ENCODE measurements at places on chromosomes 16 and 17.
A peak's percentile ranks its signal among the peaks of the same experiment; 100 is the strongest.

DNA sequence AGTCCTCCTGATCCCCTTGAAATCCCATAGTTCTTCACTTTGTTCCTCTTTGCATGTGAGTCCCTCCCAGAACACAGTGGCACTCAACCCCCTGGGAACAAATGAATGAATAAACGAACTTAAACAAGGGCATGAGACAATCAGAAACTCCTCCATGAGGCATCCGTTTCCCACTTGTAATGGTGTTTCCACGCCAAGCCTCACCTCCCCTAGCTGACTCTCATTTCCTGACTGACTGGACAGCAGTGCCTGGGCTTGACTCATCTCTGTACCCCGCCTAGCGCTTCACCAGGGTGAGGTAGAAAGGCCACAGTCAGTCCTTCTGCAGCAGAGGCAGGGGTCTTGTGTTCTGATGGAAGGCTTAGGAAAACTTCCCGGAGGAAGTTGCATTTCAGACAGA, 14.2 kb downstream of the KIF1C start:
- DNase-seq: no peak

DNA sequence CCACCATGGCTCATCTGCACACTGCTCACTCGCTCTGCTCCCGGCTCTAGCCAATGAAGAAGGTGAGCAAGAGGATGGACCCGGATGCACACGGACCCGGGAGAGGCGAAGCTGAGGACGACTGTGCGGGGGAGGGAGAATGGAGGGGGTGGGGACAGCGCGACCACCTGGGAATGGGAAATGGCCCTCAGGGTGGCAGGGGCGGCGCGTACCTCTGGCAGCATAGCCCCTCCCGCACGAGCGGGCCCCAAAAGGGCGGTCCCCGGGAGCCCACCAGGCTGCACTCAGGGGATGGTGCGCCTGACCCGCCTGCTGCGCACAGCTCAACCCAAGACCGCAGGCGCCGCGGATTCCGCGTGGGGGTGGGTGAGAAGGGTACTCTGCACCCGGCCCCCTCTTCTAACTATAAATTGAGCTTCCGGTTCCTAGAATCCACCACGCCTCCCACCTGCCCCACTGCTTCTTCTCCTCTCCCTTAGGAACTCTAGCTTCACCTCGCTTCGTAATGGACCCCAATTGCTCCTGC, 6.1 kb downstream of the MT1H start:
- no peak for DNase-seq

DNA sequence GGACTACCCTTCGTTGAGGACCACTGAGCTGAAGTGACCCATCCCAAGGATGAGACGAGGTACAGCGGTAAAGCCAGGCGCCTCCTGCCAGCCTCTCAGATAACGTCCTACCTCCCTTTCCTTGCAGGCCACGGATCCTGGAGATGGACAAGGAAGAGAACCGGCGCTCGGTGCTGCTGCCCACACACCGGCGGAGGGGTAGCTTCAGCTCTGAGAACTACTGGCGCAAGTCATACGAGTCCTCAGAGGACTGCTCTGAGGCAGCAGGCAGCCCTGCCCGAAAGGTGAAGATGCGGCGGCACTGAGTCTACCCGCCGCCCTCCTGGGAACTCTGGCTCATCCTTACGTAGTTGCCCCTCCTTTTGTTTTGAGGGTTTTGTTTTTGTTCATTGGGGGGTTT, 17.3 kb upstream of the LLGL1 start:
- no peak for DNase-seq

DNA sequence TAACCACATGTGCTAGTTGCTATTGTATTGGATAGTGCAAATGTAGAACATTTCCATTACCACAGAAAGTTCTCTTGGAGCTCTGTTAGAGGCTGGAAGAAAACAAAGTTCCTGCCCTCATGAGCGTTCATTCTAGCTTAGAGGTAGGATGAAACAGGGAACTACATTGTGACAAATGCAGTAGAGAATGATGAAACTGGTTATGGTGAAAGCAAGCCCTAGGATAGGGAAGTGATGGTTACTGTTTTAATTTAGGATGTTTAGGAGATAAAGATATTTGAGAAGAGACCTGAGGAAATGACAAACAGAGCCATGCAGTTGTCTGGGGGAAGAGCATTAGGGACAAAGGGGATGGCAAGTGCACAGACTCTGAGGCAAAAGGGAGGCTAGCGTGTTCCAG, 50.7 kb downstream of the AATF start:
- no peak for DNase-seq

GRCh38 chr16:27080895-27081294, 14.2 kb downstream of the C16orf82 start:
- DNase-seq: no peak

- DNase-seq: peak; percentile 8
Observed at GRCh38 chr17:74807925-74808324, 31.8 kb upstream of the NAT9 start.

- no peak for DNase-seq
Observed at GRCh38 chr16:23279721-23280153, 22.4 kb upstream of the SCNN1B start.
